ENCODE measurements at places on chromosomes 2 and 18.

DNA sequence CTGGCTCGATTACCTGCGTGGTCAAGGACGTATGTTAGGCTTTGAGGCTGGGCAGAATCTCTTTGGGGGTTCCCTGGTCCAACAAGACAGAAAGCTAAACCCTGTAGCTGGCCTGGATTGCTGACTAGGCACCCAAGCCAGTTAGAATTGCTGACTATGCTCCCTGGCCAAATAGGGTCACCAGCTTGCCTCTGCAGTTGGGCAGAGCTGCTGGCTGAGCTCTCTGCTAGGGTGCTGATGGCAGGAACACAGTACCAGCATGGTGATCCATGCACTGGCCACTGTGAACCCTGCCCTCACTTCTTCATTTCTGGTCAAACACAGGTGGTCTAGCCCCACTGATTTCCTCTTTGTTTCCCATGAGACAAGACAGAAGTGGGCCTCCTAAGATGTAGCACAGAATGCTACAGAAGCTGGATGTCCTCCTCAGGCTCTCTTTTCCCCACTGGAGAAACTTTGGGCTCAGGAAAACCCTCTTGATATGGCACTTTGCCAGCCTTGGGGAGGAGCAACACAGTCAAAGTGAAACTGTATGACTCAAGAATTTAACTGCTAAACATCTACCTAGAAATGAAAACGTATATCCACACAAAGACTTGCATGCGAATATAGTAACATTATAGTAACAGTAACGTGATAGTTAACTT, 20.8 kb downstream of the SP140L start:
- no peak for DNase-seq

DNA sequence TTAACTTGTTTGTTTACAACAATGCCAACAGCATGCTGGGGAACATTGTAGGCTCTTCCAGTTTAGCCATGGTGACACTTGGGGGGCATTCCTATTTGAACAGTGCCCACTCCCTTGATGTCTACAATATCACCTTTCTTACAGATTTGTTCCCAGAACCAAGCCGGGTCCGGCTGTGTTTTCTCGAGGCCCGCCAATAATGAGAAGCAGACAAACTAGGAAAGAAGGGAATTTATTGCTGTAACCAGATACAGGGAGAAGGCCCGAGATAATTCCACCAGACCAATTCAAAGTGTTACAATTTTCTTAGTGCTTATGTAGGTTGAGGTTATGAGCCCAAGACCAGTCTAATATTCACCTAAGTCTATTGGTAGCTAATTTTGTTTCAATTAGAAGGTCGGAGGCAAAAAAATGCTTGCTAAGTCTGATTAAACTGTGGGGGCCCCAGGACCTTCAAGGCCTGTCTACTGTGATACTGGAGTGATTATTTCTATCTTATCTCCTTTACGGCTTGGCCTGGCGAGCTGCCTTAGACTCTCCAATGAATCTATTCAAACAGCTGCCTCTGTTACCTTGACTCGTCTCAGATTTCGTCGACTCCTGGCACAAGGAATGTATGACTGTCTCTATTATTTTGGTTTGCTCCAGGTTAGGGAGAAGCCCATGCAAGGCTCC, 59.1 kb upstream of the PSME4 start:
- DNase-seq, result peak; percentile 40

DNA sequence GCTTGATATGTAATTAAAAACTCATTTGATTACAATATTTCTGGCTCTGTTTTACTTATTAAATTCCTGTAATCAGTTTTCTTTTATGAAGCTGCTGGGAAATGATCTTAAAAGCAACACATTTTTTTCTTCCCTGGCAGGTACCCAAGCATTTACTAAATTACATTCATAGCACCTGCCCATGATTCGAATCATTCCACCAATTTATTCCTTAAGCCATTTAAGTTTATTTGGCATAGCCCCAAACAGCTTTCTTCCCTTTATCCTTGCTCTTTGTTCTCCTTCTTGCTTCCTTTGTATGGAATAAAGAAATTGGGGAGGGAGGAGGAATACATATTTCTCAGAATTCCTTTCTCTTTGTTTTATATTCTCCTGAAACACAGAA, 241.3 kb downstream of the AGPS start:
- no peak for DNase-seq

DNA sequence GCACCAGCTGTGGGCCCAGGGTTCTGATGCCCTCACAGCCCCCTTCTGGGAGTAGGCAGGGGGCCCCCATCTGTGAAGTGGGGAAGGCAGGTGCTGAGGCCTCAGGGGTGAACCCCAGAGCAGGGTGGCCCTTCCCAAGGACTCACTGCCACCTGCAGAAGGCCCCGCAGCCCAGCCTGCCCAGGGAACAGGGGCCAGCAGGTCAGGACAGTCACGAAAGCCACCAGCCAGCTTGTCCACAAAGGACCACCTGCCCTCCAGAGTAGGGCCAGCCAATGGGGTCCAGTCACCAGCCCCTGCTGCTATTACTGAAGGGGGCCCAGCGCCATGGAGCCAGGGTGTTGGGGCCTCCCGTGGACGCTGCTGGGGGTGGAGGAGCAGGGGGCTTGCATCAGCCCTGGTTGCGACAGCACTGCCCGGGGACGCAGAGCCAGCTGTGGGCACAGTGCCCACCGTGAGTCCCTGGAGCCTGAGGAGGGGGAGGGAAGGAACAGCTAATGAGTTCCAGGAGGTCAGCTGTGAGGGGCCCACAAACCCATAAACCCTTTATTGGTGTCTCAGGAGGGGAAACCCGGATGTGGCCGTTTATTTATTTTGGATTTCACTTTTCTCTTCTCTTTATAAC, 11.5 kb upstream of the SNED1 start:
- DNase-seq, result no peak

GRCh38 chr2:112290088-112290487, 14.7 kb downstream of the ZC3H6 start:
- DNase-seq, result no peak

DNA sequence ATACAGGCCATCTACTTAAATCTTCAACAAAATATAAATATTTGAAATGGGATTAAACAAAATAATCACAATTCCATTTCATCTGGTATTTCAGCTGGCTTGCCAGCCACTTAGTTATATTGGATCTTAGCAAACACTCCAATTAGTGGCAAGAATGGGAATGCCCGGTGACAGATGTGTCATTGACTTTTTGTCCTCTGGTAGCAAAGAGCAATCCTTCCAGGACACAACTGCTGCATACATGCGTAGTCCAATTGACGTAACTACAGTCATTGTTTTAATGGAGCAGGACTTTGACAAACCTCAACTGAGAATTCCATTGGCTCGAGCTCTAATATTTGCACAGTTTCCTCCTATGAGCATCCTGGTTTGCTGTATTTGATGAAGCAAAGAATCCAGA, 69.9 kb downstream of the RNF152 start:
- no peak for DNase-seq

DNA sequence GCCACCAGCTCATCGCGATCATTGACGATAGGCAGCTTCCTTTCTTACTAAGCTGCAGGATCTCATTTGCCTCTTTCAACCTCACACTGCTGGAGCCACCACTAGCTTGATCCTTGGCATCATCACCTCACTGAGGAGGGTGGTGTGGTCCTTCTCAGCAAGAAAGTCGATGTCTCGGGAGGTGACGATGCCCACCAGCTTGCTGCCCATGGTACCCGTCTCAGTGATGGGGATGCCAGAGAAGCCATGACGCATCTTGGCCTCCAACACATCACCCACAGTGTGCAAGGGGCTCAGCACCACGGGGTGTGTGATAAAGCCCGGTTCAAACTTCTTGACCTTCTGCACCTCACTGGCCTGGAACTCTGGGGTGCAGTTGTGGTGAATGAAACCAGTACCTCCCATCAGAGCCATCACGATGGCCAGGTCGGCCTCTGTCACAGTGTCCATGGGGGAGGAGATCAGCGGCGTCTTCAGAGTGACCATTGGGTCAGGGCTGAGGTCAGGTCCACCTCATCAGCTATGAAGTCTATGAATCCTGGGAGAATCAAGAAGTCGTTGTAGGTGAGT, 22.5 kb downstream of the CFLAR start:
- DNase-seq, result no peak

- peak; percentile 47 for DNase-seq
Measured at GRCh38 chr2:170703776-170704476, 11.2 kb upstream of the SP5 start.

GRCh38 chr2:146661473-146662096, 1183.2 kb upstream of the ACVR2A start:
- peak; percentile 23 for DNase-seq

DNA sequence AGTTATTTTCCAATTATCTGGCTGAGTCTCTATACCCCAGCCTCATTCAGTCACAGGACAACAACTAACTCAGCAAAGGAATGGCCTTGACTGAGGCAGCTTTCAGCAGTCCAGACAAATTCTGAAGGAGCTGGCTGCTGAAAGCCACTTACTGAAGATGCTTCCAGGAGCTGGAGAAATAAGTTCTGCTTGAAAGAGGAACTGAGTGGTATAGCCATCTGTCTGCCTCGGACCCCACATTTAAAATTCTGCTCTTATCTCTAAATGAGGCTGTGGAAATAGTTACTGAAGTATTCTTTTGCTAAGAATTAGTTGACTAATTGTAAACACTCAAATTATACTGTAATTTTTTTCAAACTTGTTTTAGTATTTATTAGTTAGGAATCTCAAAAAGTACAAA, 9.1 kb upstream of the GPD2 start:
- DNase-seq, result no peak

DNA sequence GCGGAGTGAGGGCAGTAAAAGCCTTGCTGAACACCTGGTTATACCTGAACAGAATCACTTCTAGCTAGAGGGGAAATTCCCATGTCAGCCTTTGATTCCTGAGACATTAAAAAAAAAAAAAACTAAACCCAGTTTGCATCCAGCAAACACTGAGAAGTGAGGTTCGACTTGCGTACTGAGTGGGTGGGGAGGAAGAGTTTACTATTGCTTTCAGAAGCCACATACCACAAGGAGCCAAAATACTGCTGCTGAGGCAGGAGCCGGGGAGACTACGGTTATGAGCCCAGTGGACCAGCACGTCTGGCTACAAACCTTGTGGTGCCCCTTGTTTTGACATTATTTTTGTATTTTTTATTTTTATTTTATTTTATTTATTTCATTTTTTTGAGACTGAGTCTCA, 2.7 kb downstream of the COLEC11 start:
- no peak for DNase-seq

DNA sequence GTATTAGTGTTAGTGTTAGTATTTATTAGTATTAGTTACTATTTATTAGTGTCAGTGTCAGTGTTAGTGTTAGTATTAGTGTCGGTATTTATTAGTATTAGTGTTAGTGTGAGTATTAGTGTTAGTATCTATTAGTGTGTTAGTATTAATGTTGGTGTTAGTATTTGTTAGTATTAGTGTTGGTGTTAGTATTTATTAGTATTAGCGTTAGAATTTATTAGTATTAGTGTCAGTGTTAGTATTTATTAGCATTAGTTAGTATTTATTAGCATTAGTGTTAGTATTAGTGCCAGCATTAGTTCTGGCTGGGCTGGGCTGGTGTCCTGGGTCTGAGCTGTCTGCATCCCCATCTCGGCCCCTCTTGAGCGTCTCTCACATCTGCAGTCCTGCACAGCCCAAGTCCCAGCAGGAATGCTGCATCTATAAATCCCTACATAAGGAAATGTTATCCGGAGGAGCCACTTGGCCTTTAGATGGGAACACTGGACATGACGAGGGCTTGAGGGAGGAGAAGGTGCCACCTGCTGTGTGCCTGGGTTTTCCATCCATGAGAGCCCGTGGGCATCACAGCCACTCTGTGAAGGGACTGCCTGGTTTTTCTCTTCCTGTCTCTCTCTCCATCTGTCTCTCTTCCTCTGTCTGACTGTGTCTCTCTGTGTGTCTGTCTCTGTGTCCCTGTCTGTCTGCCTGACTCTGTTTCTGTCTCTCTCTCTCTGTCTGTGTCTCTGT, 33.6 kb downstream of the TWIST2 start:
- DNase-seq, result no peak

DNA sequence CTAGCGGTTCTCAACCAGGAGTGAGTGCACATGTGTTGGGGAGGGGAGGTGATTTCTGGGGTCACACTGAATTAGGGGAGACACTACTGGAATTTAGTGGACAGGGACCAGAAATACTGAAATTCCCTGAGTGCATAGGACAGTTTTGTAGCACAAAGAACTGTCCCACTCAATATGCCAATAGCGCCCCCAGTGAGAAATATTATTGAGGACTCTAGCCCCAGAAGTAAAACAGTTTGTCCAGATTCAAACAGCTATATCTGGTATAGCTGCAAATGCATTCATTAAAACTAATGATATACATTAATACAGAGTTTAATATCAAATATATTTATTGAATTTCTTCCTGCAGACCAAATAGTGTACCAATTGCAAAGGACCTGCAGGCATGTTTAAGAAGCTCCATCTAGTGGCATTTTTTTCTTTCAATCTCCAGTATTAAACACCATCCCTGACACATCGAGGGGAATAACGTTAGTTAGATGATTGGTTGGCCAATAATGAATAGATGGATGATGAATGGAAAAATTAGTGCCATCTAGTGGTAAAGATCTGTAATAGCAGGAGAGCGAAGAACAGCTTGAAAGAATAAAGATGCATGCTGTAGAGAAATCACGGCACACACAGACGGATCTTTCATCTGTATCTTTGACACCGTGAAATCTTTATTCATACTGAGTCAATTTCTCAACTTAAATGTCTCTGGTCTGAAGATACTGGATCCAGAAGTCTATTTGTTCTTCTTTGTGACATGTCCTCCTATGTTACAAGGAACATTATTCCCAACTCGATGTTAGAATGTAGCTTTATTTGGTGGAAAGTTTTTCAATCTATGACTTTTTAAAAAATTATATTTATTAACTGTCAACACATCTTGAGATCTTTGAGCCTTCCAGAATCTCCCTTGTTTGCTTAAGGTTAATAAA, 62.5 kb downstream of the DHRS9 start:
- DNase-seq, result peak; percentile 40

GRCh38 chr2:170434900-170435621, 257.1 kb downstream of the MYO3B start:
- peak; percentile 16 for DNase-seq

DNA sequence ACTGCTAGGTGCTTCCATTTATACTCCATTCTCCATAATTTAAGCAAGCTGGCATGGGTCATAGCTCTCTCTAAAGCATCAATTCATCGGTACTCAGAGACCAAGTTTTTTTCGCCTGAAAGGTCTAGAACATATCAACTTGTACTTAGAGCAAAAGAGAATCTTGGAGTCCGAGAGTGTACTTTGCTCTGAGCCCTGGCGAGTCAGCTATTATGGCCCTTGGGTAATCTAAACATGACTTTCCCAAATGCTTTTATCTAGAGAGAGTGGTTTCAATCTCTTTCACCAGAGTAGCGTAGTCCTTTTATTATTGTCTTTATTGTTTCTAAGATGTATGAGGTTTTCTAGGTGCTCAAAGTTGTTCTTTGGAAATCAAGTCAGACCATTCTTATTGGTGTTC, 34.4 kb downstream of the MAIP1 start:
- no peak for DNase-seq

DNA sequence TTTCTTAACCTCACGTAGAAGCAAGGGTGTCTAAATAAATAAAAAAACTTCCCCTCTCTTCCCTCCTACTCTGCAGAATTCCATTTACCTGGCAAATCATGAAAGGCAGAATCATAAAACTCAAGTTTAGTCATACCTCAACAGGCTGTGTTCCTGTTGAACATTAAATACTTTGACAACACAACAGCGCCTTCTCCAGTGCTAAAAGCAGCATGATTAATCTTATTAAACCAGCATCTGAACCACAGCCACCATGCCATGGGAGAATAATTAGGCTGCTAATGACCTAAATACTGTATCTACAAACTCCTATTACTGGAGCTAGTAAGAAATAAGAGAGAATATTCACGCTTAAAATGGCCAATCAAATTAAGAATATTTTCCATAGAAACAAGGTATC, 68.1 kb downstream of the CDH2 start:
- no peak for DNase-seq

Data from HepG2 (cell line).